HuH-7 (cell line): ENCODE measurements at places on chromosomes 7 and 10.

- DNase-seq, result no peak
Measured at GRCh38 chr10:7950981-7951847, 103.3 kb upstream of the GATA3 start.

DNA sequence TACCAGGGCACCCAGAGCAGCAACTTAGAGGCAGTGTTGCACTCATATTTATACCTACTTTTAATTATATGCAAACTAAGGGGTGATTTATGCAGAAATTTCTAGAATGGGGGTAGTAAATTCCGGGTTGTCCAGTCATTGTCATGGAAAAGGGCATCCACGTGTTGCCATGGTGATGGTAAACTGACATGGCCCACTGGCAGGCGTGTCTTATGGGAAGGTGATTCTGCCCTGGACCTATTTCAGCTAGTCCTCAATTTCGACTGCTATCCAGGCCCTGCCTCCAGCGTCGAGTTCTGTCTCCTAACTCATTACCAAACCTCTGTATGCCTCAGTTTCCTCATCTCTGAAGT lies 12.8 kb downstream of the SNX8 start:
- DNase-seq, result no peak

GRCh38 chr7:138753150-138753518 lies 44.7 kb upstream of the TMEM213 start:
- no peak for DNase-seq

- DNase-seq, result no peak
Measured at GRCh38 chr10:14173706-14174594, 156.8 kb downstream of the FRMD4A start.

GRCh38 chr7:45129181-45129800 lies 17.8 kb upstream of the TBRG4 start:
- no peak for DNase-seq

- peak; percentile 52 for DNase-seq
Measured at GRCh38 chr10:68900427-68901104, 549 bp upstream of the DDX50 start.

GRCh38 chr7:66075590-66076461 lies at the start of gene ASL:
TSS of gene ASL (plus strand) at chr7:66075819. CDS start at chr7:66076082, 263 bp downstream.
- DNase-seq, result peak; percentile 100

GRCh38 chr7:45564886-45565455 lies 9.2 kb upstream of the ADCY1 start:
- no peak for DNase-seq

DNA sequence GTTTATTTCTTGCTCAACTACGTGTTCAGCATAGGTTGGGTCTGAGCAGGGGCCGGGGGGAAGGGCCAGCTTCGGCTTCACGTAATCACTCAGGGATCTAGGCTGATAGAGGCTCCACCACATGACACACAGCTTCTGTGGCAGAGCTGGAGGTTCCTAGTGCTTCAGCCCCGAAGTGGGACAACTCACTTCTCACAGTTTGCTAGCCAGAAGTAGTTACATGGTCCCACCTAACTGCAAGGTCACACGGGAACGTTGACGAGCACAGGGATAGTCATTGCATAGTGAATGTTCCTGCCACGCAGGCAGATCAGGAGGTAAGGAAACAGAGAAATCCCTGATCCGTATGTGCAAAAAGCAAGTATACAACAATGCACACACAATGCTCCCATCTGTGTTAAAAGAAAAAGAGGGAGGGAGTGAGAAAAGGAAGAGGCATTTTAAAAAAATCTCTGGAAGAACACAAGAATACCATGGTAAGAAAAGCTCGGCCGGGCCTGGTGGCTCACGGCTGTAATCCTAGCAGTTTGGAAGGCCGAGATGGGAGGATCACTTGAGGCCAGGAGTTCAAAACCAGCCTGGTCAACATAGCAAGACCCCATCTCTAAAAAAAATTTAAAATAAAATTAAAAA lies 16.9 kb downstream of the SMURF1 start:
- DNase-seq, result no peak

- no peak for DNase-seq
Measured at GRCh38 chr10:60186315-60187071, 203.2 kb downstream of the ANK3 start.

GRCh38 chr10:93189944-93190343 lies 116.3 kb downstream of the CYP26A1 start:
- no peak for DNase-seq

DNA sequence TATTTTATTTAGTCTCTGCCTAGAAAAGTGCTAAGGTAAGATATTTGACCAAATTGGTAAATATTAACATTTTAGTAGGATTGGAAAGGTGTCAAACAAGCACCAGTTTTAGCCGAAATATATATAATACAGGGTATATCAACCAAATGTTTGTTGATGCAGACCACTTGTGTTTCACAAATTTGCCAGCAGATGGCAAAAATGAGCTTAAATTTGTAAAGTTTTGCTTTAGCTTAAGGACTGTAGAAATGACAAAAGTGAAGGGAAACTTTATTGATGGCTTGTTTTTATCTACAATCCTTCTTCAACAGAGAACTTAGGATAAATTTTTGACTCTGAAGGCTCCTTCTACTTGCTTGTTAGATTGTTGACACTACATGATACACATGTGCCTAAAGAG lies 4.8 kb upstream of the POLR1F start:
- DNase-seq, result no peak

DNA sequence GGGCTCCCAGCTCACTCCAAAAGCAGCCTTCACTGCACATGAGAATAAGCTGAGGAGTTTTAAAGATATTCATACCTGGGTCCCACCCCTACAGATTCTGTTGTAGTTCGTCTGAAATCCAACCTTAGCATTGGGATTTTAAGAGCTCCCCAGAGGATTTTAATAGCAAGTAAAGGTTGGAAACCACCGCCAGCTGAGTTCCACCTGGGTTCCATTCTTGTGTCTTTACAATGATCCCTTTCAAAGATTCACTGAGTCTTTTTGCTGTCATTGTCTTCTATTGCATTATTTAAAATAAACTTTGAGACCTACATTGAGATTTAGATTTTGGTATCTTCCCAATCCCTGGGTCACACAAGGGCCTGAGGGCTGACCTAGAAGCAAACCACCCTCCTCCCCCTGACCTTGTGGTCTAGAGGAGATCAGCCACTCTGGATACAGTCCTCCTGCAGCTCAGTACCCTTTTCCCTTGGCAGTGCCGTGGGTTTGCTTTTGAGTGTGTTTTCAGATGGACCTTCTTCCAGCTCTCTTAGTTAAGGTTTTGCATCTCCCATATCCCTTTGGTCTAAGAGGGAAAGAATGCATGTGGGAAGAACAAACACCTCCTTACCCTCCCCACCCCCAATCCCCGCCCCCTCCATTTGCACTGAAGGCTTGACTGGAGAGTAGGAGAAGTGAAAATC lies 22.6 kb upstream of the SIRT1 start:
- no peak for DNase-seq

DNA sequence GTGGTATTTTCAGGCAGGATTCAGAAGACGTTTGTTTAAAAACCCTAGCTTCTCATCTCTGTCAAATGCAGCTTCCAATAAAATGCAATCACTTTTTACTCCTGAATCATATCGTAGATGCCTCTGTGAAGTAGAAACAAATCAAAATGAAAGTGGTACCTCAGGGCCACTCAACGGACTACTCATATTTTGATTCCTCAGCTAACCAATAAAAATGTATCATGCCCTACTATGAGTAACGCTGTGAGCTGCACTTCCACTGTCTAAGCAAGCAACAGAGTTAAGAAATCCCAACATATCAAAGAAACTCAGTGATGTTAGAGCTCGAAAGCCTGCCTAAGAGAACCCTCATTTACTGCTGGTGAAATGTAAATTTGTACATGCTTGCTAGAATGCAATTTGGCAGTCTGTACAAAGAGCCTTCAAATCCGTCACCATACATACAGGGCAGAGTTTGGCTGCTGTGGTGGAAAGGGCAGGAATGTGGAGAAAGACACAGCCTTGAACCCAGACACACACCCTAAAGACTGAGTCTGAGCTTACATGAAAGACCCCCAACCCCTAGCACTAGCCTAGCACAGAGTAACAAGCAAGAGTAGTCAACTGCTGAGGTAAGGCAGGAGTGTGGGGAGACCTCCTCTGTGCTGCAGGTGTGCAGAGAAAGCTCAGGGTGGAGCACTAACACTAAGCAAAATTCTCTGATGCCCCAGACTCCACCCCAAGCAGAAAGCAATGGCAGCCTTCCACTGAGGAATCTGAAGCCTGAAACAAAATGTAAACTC lies 151.5 kb downstream of the ANK3 start:
- peak; percentile 17 for DNase-seq

GRCh38 chr10:71343392-71343773 lies 24.3 kb downstream of the SLC29A3 start:
- peak; percentile 40 for DNase-seq

- DNase-seq, result no peak
Measured at GRCh38 chr10:31730776-31731175, 197.9 kb downstream of the ARHGAP12 start.

- DNase-seq, result no peak
Measured at GRCh38 chr7:126501617-126502016, 751.1 kb downstream of the GRM8 start.

GRCh38 chr7:108869070-108869469 lies 299.4 kb downstream of the DNAJB9 start:
- no peak for DNase-seq

DNA sequence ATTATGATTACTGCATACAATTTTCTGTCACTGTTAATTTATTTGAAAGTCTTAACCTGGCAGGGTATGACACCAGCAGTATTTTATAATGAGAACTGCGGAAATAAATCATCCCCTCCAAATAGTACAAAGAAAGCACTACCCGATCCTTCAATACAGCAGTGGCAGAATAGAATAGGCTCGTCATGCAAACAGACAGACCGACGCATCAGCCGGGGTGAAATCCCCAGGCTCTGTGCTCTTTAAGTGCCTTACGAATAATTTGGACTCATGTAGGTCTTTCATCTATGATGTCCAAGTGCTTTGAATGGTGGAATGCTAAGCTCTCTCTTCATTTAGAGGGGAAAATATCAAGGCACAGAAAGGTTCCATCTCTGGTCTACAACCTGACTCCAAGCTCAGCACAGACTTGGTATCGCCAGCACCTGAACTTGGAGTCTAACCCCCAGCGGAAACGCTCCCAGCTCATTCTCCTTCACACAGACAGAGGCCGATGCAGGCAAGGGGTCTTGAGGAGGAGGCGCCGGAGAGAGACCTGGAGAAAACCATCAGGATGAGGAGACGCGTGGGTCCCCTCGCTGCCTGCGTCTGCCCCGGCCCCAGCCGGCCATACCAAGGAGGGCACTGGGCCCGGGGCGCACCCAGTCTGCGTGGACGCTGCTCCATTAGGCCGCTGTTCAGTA lies 568.1 kb upstream of the MKI67 start:
- no peak for DNase-seq

DNA sequence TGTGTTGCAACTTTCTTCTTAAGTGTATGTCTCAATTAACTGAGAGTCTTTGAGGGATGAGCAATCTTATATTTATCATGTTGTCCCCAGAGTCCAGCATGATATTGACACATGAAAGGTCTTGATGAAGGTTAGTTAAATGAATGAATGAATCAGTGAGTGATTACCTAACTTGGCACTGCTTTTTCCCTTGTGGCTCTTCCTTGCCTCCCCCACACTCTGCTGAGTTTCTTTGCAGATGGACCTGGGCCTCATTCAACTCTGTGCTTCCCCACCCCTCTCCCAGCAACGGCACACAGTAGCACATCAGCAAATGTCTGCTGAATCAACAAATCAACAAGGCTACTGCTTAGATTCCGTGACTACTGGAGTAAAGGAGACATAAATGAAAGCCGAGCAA lies 235.1 kb upstream of the CXCL12 start:
- DNase-seq, result no peak

- DNase-seq, result no peak
Measured at GRCh38 chr10:31278279-31278941, 40.6 kb upstream of the ZEB1 start.

DNA sequence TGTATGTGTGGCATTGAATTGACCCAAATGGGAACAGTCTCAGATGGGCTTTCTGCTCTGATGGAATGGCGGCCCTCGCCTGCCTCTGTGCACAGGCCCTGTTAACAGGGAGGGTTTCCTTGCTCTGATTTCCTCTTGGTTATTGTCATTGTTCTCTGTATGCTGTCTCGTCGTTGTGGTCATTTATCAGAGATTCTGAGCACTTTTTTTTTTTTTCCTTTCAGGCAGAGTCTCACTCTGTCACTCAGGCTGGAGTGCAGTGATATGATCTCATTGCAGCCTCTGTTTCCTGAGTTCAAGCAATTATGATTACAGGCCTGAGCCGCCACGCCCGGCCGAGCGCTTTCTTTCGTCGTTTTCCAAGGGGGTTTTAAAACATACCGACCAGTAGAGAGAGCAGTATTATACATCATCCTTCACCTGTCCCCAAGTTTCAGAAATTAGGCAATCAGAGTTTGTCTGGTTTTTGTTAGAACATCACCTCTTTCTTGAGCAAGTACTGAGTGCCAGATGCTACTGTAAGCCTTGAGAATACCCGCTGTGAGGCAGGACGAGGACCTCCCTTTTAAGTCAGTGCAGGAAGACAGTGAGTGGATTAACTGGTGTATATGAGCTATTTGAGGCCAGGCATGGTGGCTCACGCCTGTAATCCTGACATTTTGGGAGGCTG lies 6.5 kb downstream of the CHST12 start:
- DNase-seq, result no peak

- peak; percentile 85 for DNase-seq
Measured at GRCh38 chr10:68560186-68560942, at the start of gene TET1. TSS of gene TET1 (plus strand) at chr10:68560337. CDS start at chr10:68572339, 12,002 bp downstream.

GRCh38 chr10:71719042-71719441 lies 536 bp downstream of the C10orf105 start:
- DNase-seq, result no peak

DNA sequence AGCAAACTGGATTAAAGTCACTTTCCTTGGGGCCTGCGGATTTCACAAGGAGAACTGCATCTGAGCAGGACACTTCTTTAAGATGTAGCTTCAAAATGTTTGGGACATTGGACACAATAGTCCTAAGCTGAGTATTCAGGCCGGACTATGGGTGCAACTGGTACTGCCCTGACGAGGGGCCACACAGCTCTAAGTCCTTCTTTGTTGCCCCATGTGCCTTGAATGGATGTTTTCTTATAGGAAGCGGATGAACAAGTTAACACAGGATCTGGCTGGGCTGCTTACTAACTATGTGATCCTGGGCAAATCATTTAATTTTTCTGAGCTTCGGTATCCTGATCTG lies 147.8 kb upstream of the KLF14 start:
- no peak for DNase-seq

DNA sequence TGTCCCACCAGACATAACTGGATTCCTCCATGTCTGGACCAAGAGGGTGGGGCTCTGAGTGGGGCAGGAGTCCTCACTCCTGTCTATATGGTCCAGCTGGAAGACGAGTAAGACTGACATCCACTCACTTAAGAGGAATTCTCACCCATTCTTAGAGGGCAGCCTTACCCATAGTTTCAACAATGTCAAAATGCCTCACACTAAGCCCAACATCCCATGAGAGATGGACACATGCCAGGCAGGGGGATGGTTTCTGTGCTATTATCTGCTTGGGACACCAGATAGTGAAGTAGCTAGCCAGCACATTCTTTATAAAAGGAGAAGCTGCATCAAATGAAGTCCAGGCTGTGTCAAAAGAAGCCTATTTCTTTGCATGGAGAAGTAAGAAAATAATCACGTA lies 4.7 kb upstream of the LANCL2 start:
- DNase-seq, result no peak
